ENCODE measurements at places on chromosomes 4 and X.

GRCh38 chrX:77771601-77772000 is 14.4 kb downstream of the ATRX start:
- DNase-seq = no peak

GRCh38 chr4:629915-630641 is 4.7 kb downstream of the PDE6B start:
- DNase-seq = no peak

DNA sequence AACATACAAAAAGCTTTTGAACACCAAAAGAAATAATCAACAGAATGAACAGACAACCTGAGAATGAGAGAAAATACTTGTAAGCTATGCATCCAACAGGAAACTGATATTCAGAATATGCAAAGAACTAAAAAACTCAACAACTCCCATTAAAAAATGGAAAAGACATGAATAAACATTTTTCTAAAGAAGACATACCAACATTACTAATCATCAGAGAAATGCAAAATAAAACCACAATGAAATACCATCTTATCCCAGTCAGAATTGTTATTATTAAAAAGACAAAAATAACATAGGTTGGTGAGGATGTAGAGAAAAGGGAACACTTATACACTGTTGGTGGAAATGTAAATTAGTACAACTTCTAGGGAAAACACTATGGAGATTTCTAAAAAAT is 1161.9 kb downstream of the PCDH19 start:
- no peak for DNase-seq

DNA sequence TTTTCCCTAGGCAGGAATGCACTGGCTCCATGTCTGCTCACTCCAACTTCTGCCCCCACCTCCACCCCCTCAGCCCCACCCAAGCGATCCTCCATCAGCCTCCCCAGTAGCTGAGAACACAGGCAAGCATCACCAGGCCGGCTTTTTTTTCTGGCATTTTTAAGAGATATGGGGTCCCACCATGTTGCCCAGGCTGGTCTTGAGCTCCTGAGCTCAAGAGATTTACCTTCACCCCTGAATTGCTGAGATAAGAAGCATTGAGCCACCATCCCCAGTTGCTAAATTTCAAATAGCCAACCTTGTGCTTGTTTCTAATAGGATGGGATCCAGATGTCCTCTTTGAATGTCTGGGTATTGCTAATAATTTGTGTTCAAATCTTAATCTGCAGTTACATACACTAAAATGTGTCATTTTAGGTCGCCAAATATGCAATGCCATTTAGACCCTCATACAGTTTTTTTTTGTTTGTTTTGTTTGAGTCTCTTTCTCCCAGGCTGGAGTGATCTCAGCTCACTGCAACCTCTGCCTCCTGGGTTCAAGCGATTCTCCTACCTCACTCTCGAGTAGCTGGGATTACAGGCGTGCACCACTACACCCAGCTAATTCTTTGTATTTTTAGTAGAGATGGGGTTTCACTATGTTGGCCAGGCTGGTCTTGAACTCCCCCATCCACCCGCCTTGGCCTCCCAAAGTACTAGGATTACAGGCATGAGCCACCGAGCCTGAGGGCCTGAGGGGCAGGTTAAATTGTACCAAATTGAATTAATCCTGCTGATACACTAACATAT is 8.8 kb downstream of the LARP7 start:
- no peak for DNase-seq

- no peak for DNase-seq
Measured at GRCh38 chr4:110442309-110442708, 33.6 kb upstream of the ENPEP start.

DNA sequence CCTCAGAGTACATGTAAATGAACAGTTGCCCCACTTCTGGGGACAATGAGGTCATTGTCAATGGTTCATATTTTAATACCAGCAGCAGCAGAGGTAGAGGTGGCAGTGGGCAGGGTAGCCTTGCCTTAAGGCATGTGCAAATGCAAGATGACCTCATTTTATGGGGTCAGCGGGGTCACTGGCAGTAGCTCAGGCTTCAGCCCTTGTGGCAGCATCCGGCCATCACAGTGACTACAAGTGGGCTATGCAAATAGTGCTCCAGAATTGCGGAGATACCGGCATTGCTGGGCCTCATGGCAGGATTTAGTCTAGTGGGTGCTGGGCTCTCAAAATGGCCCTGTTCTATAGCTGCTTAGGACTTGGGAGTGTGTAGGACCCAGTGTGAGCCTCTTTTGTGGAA is 144.7 kb downstream of the FAM47A start:
- no peak for DNase-seq

DNA sequence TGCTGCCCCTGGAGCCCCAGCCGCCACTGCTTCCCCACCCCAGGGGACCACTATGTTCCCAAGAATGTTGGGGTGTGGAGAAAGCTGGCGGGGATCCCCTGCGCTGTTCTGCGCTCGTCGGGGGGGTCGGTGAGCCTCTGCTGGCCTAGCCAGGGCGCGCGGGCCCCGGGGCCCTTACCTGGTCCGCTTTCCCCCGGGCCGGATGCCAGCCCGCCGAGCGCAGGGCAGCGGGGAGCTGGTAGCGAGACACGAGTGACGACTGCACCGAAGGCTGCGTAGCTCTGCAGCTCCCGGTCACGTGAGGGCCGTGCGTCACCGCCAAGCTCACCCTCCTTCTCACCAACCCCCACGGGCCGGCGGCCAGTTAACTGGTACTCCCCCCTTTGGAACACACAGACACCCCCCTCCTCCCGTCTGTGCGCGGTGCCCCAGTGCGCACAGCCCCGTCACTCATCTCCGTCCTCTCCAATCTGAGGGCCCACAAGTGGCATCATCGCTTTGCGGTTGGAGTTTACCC is at the start of gene BEX1:
TSS of gene BEX1 (minus strand) at position 254 of the 517 bp plus-strand sequence. CDS start 897 bp downstream, outside the sequence.
- no peak for DNase-seq

DNA sequence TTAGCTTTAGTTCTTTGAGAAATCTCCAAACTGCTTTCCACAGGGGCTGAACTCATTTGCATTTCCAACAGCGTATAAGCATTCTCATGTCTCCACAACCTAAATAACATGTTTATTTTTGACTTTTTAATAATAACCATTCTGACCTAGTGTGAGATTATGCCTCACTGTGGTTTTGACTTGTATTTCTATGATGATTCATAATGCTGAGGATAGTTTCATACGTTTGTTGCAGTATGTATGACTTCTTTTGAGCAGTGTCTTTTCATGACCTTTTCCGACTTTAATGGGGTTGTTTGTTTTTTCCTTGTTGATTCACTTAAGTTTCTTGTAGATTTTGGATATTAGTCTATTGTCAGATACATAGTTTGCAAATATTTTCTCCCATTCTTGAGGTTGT is 1833.0 kb upstream of the PCDH10 start:
- no peak for DNase-seq

DNA sequence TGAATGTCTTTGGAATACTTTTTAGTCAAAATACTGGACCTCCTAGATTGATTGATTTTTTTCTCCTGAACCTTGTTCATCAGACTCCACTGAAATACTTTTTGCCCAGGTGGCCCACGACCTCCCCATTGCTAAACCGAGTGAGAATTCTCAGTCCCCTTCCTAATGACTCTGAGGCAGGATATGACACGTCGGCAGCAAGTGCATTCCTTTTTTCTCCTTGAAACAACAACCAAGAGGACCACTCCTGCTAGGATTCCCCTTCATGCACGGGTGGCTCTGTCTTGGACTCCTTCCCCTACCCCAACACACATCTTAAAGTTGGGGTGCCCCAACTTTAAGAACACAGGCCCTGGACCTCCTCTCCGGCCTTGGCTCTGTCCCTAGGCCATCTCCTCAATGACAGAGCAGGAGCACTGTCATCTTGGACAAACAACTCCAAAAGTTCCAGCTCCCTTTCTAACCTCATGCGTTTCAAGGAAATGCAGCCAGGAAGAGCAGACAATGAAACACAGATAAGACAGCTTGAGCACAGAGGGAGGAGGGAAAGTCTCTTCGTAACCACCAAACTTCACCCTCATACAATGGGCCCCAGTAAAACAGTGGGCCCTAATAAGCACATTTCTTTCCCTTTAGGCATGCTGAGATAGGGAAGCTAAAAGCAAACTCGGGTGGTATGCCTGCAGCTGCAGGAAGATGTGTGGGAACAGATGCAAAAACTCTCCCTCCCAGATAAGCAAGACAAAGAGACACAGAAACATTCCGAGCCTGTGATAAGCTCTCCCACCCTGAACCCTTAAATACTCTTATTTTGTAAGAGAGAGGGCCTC is 33.9 kb downstream of the ZBTB49 start:
- DNase-seq = no peak

DNA sequence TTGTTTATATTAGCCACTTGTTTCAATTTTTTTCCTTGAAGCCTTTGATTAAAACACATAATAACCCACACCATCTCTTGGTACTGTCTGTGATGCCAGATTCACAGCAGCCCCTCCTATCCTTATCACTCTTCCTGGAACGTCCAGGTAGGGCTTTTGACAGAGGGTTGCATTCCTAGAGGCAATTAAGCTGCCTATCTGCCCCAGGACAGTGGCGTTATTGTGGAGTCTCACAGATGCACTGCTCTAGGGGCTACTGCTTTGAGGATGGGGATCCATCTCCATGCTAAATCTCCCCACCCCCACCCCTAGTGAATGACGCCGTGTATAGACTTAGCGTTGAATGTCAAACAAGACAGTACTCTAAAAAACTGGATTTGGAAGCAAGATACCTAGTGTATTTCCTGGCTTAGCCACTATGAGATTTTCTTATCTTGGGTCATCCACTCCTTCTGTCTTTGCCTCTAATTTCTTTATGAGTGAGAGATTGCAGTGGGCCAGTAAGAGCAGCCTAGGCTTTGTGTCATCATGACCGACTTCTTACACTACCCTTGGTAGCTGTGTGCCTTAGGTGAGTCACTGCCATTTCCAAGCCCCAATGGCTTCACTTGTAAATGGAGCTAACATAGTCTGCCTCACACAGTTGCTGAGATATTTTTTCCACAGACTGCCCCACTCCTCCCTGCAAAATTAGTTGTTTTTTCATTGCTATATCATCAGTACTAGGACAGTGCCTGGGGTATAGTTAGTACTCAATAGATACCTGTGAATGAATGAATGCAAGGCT is 90.9 kb downstream of the EGF start:
- no peak for DNase-seq

GRCh38 chrX:135345107-135345589 is 35.9 kb downstream of the ETDC start:
- no peak for DNase-seq

DNA sequence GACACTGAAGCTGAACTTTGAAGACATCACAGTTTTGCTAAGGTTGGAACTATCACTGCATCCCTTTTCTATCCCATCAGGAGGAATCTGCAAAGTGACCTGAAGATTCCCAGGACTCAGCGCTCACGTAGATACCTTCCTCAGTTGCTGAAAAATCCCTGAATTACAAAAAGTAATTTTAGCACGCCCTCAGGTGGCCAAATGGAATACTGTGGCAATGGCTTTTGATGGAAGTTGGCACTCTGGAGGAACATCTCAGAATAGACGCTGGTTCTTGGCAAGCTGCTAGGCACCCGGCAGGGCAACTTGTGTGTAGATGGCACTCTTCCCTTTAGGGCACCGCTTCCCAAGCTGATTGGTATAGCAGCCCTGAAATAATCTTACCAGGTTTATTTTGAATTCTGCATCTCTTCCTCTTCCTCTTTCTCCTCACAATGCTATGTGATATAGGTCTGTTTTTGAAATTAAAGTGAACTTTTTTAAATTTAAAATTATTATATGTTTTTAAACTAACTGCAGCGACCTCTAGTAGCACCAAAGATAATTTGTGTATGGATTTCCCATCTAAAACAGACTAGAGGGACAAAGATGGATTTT is 16.3 kb upstream of the ESX1 start:
- no peak for DNase-seq

GRCh38 chr4:150972592-150972991 is 42.5 kb downstream of the LRBA start:
- DNase-seq = no peak

GRCh38 chrX:121374471-121374870 is 327.1 kb downstream of the GLUD2 start:
- no peak for DNase-seq

GRCh38 chr4:4948370-4948769 is 70.9 kb downstream of the CYTL1 start:
- DNase-seq = no peak

DNA sequence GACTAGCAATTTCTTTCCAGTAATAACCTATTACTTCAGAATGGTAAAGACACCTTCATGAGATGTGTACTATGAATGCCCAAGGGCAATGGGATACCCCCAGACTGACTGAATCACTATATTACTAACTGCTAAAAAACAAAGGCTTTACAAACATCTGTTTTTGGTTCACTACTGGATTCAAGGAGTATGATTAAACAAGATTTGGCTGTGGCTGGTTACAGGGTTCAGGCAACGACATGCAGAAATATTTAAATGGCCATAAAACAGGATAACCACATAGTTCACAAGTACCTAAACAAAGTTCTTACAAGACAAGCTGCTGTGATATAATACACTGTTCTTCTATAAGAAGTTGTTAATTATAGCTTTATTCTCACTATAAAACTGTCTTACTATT is 128.2 kb downstream of the FRYL start:
- DNase-seq = no peak

DNA sequence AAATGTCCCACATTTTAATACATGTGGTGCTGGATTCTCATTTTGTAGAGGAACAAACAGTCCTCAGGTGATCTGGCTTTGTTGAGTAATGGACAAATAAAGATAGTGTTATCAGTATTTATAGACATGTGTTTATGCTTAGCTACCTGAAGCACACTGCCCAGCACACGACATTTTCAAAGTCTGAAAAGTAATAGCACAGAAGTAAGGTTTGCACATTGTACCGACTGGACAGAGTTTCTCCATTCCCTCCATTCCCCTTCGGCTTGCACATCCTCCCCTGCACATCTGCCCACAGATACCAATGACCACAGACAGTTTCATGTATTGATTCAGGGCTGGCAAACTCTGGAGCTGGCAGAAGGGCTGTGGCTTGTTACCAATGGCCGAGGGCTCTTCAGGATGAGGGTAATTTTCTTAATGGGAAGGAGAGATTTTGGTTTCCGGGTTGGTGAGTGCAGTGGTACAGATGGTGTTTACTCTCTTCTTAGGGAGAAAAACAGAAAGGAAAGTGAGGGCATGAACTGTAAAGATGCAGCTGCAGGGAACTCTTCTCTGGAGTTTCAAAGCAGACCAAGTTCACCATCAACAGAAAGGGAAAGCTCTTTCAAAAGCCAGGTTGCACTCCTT is 2.3 kb downstream of the GRPR start:
- no peak for DNase-seq

DNA sequence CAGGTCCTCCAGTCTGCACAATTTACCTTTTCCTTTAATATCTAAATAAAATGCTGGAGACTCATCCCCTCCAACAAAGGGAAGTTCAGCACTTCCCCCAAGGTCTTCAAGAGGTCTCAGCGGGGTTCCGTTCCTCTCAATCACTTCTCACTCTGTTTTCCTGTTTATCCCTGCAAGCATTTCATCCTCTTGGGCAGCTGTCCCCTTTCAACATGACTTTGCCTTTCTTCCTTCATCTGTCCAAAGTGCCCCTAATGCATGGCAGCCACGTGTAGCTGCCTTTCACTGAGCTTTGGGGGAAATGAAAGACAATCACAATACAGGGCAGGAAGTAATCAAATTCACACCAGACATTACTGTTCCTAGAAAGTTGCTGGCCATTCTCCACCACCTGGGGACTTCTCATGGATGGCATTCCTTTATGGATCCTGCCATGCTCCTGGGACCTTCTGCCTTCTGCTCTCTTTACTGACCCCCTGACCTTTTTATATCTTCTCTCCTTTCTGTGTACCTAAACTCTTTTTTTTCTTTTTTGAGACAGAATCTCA is 79.7 kb upstream of the USP9X start:
- no peak for DNase-seq

All from activated T-helper 9 cell treated with anti-CD3 and anti-CD28 coated beads, Interleukin-2, amount 50 U/mL, for 16 hours (primary cell).